ENCODE measurements at places on chromosomes 7 and 10.
A peak's percentile ranks its signal among the peaks of the same experiment; 100 is the strongest.

DNA sequence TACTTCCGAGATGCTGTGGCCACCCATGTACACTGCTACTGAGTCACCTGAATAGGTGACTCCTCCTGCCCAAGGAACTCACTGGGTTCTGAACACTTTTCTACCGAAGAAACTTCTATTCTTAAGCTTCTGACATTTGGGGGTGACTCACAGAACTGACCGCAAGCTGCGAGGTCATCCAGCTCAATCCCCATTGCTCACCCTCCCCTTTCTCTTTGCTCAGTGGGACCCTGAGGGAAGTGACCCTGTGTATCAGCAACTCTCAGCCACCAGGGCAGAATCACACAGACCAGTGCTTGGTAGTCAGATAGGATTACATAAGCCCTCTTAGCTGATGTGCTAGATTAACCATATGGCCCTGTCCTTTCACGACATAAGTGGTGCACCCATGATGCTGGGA lies 46.3 kb downstream of the INSYN2A start:
- DNase-seq, result no peak

DNA sequence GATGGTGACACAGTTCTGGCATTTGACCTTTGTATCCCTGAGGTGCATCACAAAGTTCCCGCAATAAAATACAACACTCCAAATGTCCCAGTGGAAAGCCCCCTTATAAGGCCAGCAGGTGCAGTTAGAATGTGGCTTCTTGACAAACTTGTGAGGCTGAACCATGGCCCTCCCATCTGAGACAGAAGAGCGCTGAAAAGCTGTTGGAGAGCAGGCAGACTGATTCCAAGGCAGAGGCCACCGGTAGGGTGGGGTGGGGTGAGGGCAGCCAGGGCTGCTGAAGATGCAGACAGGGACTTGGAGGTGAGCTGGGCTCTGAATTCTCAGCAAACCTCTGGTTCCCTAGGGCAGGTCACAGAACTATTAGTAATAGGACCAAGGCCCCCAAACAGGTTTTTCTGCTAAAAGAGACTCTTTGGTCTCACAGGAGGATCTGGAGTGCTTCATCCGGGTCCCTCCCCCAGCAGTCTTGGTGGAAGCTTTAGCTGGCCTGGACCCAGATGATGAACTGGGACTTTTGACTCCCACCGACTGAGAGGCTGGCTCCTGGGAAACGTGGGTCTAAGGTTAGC lies 15.6 kb upstream of the CHST3 start:
- no peak for DNase-seq

- DNase-seq, result no peak
Measured at GRCh38 chr10:14173706-14174594, 156.8 kb downstream of the FRMD4A start.

GRCh38 chr7:120695848-120696247 lies 162.1 kb downstream of the TSPAN12 start:
- DNase-seq, result peak; percentile 65

GRCh38 chr10:124650263-124650662 lies 93.9 kb downstream of the FAM53B start:
- DNase-seq, result no peak

GRCh38 chr10:89037096-89037495 lies 46.5 kb downstream of the FAS start:
- DNase-seq, result no peak

DNA sequence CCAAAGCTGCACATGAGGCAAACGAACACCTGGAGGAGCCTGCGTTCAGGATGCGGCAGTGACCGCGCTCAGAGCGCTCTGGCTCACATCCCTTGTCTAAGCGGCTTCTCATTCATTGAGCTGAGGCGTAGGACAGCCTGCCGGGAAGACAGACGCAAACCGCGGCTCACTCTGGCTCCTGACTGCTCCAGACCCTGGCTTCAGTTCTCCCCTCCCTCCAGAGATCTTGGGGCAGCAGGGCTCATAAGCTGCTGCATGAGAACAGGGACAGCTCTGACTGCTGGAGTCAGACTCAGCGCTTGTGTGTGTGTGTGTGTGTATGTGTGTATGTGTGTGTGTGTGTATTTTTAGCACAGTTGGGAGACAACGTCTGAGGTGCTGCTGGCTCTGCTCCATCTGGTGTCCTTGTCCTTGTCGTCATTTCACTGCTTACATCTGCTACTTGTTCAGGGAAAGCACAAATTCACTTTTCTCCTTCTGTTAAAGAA lies 15.8 kb upstream of the LYZL2 start:
- no peak for DNase-seq

- DNase-seq, result no peak
Measured at GRCh38 chr7:144768633-144769032, 67.2 kb downstream of the TPK1 start.

DNA sequence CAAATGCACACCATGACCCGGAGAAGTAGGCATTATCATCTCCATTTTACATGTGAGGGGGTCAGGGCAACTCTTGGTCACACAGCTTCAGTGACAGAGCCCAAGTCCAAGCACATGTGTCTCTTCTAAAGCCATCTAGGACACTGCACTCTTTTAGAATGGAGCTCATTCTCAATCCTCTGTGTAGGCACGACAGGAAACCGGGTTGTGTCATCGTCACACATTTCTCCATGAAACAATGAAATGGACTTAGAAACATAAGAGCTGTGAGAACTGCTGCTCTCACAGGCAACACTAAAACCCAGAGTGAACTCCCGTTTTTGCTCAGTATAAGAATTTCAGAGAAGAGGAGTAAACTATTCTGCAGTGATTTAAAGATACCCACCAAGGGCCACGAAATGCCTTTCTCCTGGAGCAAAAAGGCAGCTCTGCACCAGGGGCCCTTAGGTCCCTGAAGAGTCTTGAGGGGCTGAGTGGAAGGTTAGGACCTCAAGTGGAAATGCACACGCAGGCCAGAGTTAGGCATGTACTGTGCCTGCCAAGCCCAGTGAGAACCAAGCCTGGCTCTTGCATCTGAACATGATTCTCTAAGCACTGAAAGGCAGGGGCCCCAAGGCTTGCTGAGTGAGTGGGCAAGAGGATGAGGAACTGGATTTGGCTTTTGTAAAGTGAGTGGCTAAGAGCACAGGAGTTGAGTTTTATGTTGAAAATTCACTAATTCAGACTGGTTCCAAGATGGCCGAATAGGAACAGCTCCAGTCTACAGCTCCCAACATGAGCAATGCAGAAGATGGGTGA lies 13.3 kb downstream of the ALOX5 start:
- no peak for DNase-seq

- no peak for DNase-seq
Measured at GRCh38 chr10:107656932-107657331, 492.4 kb upstream of the SORCS1 start.

GRCh38 chr10:132716691-132717490 lies 69.1 kb downstream of the NKX6-2 start:
- no peak for DNase-seq

DNA sequence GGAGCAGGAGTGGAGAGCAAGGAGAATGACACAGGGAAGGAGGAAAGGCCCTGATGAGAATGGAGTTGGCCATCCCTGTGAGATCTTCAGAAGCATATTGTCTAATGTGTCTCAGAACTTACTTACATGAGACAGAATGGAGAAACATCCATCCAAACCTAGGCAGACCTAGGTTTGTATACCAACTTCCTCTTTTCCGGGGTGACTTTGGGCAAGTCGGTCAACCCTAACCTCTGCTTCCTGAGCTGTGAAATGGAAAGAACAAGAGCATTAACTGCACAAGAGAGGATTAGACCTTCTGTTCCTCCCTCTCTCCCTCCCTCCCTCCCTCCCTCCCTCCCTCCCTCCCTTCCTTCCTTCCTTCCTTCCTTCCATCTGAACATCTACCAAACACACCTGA lies 4.5 kb downstream of the GHRHR start:
- no peak for DNase-seq

DNA sequence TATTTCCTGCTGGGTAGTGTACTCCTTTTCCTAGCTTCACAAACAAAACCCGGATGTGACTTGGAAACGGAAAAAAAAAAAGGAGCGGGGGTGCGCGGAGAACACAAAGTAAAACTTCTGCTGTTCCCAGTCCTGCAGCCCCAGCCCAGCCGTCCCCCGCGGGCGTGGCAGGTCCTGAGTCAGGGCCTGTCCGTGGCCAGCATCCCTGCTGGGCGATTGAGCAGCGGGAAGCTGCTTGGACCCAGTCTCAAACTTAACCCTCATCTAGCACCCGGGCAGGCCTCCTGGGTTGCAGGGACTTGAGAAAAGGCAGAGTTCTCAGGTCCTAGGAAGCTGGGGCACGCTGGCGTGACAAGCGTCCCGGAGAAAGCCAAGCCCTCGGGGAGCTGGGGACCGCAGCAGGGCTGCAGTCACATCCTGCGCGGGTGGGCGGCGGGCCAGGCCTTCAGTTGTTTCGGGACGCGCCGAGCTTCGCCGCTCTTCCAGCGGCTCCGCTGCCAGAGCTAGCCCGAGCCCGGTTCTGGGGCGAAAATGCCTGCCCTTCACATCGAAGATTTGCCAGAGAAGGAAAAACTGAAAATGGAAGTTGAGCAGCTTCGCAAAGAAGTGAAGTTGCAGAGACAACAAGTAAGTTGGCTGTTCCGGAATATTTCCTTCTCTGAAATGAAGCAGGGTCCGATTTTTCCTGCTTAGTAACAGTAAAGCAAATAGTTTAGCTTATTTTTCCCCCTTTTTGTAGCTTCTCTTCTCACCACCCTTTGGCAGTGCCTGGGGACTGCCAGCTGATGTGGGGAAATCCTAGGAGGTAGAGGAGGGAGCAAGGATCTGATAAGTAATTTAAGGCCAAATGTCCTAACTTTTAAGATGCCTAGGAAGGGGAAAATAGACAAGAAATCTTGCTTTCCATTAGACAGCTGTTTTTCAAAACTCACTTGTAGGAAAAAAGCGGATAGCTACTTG lies at the start of gene GNG11:
Gene GNG11 (plus strand): TSS at position 129 of the 960 bp plus-strand sequence. CDS start 403 bp downstream, at position 532.
- peak; percentile 17 for DNase-seq

DNA sequence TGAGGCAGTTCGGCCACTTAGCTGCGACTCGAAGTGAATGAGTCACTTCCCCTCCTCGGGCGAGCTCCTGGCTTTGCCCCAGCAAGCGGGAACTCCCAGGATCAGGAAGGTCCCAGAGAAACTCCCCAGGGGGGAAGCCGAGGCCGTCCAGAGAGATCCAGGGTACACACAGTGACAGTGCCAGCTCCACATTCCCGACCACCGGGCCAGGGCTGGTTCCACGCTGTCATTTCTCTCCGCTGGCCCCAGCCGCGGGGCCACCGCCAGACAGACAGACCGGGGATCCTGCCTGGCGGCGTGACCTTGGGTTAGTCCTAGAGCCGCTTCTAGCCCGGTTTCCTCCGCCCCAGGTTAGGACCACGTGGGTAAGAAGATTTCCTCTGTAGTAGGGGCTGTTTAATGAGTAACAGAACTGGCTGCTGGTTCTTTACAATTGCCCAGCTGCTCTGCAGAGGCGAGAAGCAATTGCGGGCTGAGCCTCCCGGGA lies 463 bp upstream of the UPP1 start:
- no peak for DNase-seq

DNA sequence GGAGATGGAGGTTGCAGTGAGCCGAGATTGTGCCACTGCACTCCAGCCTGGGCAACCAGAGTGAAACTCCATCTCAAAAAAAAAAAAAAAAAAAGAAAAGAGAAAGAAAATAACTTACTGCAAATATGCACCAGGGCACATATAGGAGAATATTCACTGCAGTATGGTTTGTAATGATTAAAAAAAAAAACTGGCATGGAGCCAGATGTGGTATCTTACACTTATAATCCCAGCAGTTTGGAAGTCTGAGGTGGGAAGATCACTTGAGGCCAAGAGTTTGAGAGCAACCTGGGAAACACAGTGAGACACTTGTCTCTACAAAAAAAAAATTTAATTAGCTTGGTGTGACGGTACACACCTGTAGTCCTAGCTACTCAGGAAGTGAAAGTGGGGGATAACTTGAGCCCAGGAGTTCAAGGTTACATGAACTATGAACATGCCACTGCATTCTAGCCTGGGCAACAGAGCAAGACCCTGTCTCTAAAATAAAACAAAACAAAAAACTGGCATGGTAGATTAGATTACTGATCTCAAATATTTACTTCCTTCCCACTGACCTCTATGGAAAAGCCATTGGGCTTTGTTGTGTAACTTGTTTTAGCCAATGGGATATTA lies 85.6 kb downstream of the MICU1 start:
- no peak for DNase-seq

DNA sequence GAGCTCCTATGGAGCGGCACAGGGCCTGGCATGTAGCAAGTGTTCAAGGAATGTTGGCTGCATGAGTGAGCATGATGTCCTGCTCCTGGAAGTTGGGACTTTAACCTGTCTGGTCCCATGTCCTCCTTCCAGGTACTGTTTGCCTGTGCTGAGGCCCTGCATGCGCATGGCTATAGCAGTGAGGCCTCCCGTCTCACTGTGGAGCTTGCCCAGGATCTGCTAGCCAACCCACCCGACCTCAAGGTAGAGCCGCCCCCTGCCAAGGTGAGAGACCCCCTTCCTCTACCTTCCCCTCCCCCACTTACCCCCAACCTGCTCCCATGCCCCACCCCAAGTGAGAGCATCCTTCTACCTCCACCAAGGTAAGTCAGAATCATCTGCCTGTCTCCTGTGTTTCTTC lies 8.1 kb downstream of the ZSWIM8 start:
- no peak for DNase-seq

DNA sequence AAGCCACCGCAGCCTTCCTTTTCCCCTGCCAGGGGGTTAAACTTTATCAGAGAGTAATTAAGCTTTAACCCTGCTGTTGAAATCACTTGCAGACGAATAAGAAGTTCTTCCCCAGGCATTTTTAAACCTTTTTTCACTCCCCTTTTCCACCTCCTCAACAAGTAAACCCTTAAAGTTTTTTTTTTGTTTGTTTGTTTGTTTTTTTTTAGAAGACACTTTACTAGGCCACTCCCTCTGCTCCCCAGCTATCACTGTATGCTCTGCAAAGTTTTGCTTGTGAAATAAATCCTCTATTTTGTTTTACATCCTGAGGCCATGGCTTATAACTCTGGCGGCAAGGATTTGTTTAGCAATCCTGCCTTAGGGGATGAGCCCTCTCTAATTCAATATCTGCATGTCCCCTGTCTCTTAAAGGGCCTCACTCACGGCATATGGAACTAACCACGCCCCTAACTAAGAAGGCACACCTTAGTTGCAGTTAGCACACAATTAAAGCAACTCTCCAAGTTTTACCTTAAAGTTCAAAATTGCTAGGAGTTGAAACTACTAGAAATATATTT lies 1354.7 kb upstream of the LRRTM3 start:
- DNase-seq, result no peak

GRCh38 chr7:94434042-94434441 lies 39.3 kb downstream of the COL1A2 start:
- no peak for DNase-seq

DNA sequence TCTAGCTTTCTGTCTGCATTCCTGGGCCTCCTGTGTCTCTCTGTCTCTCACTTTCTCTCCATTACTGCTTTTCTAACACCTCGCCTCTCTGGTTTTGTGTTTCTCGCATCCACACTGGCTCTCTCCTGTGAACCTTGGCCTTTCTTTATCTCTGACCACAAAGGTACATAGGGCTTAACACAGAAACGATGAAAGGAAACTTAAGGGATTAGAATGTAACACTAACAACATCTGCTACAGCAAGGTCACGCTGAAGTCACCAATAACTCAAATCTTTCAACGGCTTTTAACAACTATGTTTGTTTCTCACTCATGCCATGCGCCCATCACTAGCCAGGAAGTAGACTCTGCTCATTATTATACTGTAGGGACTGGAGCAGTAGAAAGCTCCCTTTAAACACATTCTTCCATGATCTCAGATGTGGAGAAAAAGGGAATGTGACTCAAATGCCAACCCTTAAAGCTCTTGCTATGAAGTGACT lies 9.3 kb upstream of the OR6V1 start:
- DNase-seq, result no peak

GRCh38 chr10:73629165-73629564 lies 12.1 kb downstream of the MYOZ1 start:
- no peak for DNase-seq

- no peak for DNase-seq
Measured at GRCh38 chr7:42080841-42081586, 156.0 kb downstream of the GLI3 start.
